ENCODE measurements at places on chromosomes 13 and 19.

DNA sequence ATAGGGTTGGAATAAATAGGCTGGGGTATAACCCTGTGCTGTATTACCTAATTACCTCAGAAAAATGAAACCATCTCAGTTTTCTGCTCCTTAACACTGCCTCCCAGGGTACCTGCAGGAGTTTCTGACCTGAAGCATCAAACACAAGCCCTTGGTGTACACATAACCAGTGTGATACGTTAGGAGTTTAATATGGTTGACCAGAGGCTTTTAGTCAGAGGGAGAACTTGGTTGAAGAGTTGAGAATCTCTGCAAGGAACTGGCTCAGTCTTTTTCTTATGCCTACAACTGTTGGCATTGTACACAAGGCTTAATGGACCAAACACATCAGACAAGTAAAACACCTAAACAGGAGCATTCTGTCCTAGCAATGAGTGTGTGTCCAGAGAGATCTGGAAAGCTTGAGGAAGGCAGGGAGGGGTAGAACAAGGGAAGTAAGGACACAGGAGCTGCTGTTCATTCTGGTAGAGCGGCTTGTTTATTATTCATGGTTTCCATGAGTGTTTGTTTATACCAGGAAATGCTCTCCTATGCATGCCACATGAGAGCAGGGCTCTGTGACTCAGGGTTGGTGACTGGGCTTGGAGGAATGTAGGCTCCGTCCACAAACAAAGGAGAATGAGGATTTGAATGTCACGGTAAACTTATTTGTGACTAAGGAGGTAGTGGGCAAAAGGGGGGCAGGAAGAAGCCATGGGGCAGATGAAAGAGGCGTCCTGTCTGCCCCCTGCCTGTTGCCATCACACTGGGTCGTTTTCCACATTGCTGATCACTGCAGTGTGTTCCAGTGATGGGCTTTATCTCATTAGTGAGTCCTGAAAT is 11.9 kb upstream of the SPATA13 start:
- H3K27ac ChIP-seq: no peak overlapping the region
- DNase-seq: no peak
- H3K4me3 ChIP-seq: no peak overlapping the region
- H3K4me1 ChIP-seq: peaks cover 9% of the 10 kb centered on the region
- no peaks in the 10 kb centered on the region for H3K36me3 ChIP-seq

GRCh38 chr19:31140717-31141116 is 208.5 kb downstream of the TSHZ3 start:
- H3K27ac ChIP-seq: no peak overlapping the region
- peaks cover 9% of the 10 kb centered on the region for H3K27me3 ChIP-seq
- H3K4me3 ChIP-seq: no peak overlapping the region
- H3K4me1 ChIP-seq: no peaks in the 10 kb centered on the region
- DNase-seq: no peak
- H3K36me3 ChIP-seq: no peaks in the 10 kb centered on the region

DNA sequence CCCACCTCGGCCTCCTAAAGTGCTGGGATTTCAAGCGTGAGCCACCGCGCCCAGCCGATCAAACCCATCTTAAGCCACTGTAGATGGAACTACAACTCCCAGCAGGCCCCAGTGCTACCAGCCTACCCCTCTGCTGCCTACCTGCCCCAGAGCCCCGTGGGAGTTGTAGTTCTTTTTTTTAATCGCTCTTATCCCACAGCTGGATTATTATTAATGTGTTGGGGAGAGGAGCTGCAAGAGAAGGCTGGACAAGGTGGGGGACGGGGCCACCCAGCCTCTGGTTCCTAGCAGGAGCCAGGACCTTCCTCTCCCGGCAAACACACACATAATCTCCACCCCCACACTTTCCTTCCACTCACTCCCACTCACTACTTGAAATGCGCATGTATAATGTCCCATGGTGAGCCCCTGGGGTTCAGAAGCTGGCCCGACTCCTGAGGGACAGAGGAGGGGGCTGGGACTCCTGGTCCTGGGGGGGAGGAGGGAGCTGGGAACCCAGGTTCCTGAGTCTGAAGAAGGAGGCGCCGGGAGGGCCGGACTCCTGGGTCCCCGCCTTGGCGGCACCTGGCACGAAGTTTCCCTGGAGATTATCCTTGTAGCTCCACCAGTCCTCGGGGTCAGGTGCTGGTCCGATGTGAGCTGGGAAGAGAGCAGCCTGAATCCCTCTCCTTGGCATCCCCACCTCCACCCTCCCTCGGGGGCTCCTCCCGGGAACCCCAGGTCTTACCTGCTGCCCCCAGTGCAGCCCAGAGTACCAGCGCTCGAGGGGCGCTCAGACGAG is 958 bp downstream of the CA11 start:
- DNase-seq: peak; percentile 82
- H3K36me3 ChIP-seq: no peaks in the 10 kb centered on the region
- H3K4me3 ChIP-seq: peak overlapping the region; percentile 94

- peaks cover 28% of the 10 kb centered on the region for H3K27me3 ChIP-seq
- no peak overlapping the region for H3K27ac ChIP-seq
- no peak overlapping the region for H3K4me3 ChIP-seq
- peaks cover 5% of the 10 kb centered on the region for H3K4me1 ChIP-seq
- no peak for DNase-seq
Measured at GRCh38 chr19:34711890-34712289, 22.2 kb upstream of the ZNF181 start.

- H3K4me3 ChIP-seq: no peak overlapping the region
- no peak for DNase-seq
- no peak overlapping the region for H3K27ac ChIP-seq
- H3K27me3 ChIP-seq: no peaks in the 10 kb centered on the region
- peaks cover 11% of the 10 kb centered on the region for H3K4me1 ChIP-seq
Measured at GRCh38 chr13:113272701-113273181, 24.3 kb upstream of the LAMP1 start.

GRCh38 chr13:33373624-33374023 is 88.1 kb upstream of the STARD13 start:
- H3K27me3 ChIP-seq: peaks cover 11% of the 10 kb centered on the region
- H3K4me1 ChIP-seq: no peaks in the 10 kb centered on the region
- no peaks in the 10 kb centered on the region for H3K36me3 ChIP-seq
- DNase-seq: no peak
